ENCODE measurements at places on chromosomes 2 and 18. TPM values are rescaled to one million over a fixed set of nuclear protein-coding genes. Genes with fewer than 3 reads are reported as not detected.

DNA sequence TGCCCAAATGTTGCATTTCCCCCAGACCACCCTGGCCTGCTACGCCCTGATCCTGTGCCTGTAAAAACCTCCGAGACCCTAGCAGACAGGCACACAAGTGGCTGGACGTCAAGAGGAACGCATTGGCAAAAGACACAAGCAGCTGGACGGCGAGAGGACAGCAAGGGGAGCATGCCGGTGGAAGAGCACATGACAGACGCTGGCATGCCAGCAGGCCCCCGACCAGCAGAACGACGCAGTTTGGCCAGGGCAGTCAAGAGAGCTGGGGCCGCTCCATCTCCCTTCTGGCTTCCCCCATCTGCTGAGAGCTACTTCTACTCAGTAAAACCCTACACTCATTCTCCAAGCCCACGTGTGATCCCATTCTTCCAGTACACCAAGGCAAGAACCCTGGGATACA is 42.1 kb downstream of the SAP130 start:
- DNase-seq: no peak

DNA sequence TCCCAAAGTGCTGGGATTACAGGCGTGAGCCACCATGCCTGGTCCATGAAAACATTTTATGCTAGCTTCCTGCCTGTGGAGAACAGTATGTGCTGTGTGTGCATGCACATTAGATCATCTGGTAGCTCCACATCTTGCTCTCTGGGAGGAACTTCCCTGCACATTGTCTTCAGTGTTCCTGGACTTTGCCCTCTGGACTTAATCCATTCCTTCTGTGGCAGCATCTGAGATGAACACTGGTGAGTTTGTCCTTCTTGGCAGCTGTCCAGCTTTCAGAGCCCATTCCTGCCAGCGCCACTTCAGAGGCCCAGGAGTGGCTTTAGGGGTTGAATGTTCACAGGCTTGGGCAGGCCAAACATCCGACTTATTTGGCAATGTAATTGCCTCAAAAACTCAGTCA is 65.2 kb downstream of the POU3F3 start:
- DNase-seq: no peak

The DUSP19 gene
- total RNA-seq: 1.9 TPM

DNA sequence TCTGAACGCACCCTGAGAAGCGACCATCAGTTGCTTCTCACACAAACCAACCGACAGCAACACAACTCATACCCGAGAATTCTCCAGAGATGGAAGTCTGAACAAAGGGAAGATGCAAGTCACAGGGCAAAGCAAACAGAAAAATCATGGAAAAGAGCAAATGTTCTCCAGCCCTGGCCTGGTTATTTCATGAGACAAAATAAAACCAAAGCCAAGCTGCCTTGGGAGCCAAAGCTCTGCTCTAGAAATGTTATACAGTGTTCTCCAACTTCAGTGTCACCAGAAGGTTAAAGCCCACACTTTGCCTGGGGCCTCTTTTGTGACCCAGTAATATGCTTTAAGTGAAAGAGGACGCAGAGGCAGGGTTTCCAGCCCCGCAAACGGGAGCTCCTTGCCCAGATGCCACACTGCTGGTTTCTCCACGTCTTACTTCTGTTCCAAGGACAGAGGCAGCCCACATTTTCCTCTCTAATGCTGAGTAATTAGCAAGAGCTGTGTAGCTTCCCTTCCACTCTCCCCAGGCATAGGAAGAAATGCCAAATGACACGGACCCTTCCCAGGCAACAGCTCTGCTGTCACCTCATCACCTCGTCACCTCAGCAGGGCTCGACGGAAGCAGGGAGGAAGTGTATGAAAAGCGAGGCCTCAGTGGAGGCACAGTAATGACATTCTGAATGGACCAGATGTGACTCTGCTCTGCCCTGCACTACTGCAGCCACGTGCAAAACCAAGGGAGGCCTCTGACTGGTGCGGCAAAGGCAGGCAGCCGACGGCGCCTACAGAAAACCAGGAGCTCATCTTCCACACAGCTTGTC is 64.7 kb downstream of the FBXO15 start:
- DNase-seq: no peak

DNA sequence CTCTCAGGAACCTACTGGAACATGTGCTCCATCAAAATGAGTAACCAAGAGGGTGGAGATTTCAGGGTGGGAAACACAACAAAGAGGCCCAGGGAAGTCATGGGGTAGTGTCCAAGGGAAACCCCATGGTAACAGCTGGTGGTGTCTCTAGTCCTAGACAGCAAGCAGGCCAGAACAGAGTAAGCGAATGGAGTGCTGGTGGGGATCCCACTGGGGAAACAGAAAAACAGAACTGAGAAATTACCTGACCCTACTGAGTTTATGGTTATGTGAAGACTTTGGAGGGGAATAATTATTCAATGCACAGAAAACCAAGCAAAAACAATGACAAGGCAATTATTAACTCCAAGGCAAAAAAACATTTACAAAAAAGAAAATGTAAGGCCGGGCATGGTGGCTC is 16.9 kb downstream of the ERCC3 start:
- DNase-seq: no peak

DNA sequence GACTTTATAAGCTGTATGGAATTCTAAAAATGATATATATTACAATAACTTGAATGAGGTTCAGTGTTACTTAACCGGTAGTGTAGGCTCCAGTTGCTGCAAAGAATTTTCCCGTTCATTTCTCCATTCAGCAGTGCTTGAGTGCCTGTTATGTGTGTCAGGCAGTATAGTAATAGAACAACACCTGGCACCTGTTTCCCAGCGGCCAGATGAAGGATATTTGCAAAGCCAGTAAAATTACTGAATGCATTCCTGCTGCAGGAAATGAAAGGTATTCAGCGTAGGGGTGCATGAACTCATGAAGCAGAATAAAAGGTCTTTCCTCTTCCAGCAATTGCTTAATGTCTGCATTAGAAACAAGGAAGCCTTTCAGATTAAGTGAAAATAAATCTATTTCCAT is 18.8 kb downstream of the YPEL5 start:
- no peak for DNase-seq

The NT5DC4 gene
- total RNA-seq: not detected

DNA sequence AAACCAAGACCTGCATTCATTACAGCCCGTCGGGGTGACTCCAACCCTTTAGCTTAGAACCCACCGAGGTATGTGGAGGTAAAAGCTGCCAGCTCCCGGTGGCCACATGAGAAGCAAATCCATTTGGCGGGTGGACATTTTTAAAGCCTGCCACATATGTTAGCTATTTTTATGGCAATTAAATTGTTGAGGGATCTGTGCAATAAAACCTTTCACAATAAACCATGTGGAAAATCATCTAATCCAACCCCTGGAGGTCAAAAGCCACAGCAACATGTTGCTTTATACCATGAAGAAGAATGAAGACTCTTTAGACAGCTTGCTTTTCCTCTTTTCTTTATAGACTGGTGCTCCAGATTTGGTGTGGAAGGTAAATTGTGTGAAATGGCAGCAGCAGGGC is 176.3 kb downstream of the AGPS start:
- no peak for DNase-seq

The ZNF521 gene
- total RNA-seq: 39.1 TPM

The LRRC30 gene
- not detected for total RNA-seq

GRCh38 chr2:238761868-238762267 is 86.0 kb upstream of the TWIST2 start:
- peak; percentile 36 for DNase-seq

GRCh38 chr2:86338778-86339295 is 1.4 kb upstream of the REEP1 start:
- DNase-seq: no peak

DNA sequence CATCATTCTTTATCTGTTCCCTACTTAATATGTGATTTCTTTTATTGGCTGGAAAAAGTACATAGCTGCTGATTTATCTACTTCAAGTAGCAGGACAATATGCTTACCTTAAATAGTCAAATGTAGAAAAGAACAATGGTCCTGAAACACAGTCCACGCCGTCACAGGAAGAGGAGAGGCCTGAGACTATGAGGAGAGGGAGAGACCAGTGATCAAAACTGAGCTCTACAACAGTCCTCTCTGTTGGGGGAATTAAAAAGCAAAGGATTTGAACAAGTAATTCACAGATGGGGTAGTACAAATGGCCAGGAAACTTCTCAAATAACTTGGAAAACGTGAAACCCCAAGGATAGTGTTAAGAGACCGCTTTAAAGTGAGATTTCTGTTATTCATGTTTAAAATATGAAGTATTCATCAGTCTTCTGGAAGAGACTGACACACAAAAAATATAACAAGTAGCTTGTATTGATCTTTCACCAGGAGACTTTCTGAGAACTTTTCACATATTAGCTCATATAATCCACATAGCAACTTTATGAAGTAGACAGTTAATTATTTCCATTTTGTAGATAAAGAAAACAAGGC is 20.2 kb downstream of the SCYGR8 start:
- no peak for DNase-seq

DNA sequence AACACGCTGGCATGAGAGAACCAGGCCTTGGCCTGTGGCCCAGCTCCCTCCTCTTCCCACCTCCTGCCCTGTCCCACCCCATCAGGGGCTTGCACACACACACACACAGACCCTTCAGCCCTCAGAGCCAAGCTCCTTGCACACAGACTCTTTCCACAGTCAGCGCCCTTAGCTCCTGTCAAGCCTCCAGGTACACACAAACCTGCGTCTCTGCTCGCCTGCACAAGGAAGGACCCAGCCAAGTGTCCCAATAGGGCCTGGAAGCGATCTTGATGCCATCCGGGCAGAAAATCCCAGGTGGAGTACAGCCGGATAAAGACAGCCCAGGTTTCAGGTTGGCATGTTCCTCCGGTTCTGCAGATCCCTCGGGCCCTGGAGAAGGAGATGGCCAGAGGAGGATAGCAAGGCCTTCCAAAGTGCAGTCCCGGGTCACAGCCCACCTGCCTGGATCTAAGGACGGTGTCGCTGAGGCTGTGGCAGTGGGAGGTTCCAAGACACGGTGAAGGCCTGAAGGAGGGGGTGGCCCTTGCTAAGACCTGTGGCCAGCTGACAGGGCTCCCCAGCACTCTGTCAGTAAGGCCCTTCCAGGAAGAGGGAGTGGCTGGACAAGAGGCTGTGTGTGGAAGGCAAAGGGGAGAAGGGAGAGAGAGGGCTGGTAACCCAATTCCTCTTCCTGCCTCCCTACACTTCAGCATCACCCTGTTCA is 18.5 kb upstream of the STEAP3 start:
- DNase-seq: no peak

DNA sequence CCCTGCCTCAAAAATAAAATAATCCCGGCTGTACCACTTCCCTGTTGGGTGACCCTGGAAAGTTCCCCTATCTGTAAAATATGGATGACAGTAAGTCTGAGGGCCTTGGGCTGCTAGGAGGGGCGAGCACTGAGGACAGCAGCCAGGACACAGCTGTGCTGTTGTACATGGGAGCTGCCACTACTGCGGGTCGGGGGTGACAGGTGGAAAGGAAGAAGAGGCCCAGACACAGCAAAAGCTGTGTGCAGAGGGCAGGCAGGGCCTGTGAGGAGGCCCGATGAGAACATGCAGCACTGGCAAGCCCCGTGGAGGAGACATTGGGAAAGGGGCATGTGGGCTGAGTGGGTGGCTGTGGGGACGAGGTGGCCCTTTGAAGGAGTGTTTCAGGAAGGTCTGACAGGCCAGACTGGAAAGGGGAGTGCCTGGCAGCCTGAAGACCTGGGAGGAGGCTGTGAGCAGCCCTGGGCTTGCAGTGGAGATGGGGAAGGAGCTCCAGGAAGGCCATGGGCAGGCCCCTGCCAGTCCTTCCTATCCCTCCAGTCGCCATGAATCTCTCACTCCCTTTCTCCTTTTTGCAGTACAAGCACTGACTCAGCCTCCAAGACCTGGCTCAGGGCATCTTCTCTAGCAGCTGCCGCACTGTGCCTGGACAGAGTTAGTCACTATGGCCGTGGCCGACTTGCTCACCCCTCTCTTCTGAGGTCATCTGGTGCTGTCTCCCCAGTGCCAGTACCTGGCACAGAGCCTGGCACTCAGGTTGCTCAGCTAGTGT is 28.9 kb upstream of the SEMA4C start:
- DNase-seq: no peak

The SLC25A12 gene
- 13.9 TPM for total RNA-seq

GRCh38 chr2:23563673-23564614 is 179.0 kb downstream of the KLHL29 start:
- DNase-seq: peak; percentile 25

DNA sequence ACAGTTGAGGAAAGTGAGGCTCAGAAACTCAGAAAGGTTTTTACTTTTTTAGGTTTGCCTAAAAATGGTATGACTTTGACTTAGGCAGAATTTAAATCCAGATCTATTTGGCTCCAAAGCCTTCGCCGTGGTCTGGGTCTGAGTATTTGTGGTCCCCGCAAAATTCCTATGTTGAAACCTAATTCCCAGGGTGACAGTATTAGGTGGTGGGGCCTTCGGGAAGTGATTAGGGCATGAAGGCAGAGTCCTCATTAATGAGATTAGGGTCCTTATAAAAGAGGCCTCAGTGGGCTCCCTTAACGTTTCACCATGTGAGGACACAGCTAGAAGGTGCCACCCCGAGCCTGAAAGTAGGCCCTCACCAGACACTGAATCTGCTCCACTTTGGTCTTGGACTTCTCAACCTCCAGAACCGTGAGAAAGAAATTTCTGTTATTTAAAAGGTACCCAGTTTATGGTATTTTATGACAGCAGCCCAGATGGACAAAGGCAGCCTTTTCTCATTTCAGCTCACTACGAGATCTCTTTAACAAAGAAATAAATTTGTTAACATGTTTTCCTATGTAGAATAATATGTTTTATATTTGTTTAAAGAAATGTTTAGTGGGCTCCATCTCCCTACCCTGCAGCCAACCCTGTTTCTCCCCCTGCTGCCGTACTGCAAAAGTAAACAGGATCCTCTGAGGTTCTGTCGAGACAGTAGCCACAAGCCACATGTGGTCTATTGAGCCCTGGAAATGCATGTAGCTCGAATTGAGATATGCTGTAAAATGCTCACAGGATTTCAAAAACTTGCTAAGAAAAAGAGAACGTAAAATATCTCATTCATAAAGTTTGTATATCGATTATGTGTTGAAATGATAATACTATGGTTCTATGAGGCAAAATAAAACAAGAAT is 80.6 kb downstream of the MOGAT1 start:
- DNase-seq: no peak

GRCh38 chr18:77078690-77079070 is 53.9 kb downstream of the MBP start:
- DNase-seq: no peak

The CMPK2 gene
- 3.4 TPM for total RNA-seq

GRCh38 chr2:190425221-190425866 is 17.2 kb downstream of the MFSD6 start:
- DNase-seq: no peak

The SNTG2 gene
- total RNA-seq: 0.50 TPM

- DNase-seq: no peak
Measured at GRCh38 chr2:239687441-239687840, 286.6 kb upstream of the HDAC4 start.

The UGT1A3 gene
- total RNA-seq: not detected

The RAMP1 gene
- total RNA-seq: 105 TPM

Measured in progenitor cell of endocrine pancreas (in vitro differentiated cells).